ENCODE measurements at places on chromosomes 3 and 15.
A peak's percentile ranks its signal among the peaks of the same experiment; 100 is the strongest.

GRCh38 chr3:188034989-188035388 lies 119.0 kb upstream of the LPP start:
- DNase-seq: no peak

- no peak for DNase-seq
These were observed 1.7 kb downstream of the SPATA12 start for GRCh38 chr3:57062101-57062631.

GRCh38 chr3:149566292-149566975 lies 91.4 kb downstream of the WWTR1 start:
- DNase-seq: no peak

DNA sequence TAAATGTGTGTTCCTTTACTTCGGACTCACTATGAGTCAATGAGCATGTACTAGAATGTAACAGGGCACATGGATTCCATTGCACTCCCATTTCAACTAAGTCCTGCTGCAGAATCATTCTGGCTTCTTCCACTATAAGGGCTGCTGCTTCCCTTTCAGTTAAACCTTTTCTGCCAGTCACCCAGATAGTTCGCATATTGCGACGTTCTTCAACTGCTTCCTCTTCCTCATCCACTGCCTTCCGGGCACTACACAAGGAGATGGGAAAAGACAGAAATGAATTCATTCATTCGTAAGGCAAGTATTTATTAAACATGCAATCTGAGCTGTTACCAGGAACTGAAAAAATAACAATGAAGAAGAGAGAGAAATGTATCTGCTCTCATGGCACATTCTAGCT lies 55.6 kb downstream of the POLQ start:
- no peak for DNase-seq

GRCh38 chr3:14306142-14306541 lies 96.3 kb upstream of the SLC6A6 start:
- DNase-seq: no peak

- DNase-seq: no peak
These were observed 5.5 kb downstream of the ANKDD1A start for GRCh38 chr15:64917211-64917610.

GRCh38 chr3:69740103-69741021 lies 1.1 kb downstream of the MITF start:
- DNase-seq: no peak

DNA sequence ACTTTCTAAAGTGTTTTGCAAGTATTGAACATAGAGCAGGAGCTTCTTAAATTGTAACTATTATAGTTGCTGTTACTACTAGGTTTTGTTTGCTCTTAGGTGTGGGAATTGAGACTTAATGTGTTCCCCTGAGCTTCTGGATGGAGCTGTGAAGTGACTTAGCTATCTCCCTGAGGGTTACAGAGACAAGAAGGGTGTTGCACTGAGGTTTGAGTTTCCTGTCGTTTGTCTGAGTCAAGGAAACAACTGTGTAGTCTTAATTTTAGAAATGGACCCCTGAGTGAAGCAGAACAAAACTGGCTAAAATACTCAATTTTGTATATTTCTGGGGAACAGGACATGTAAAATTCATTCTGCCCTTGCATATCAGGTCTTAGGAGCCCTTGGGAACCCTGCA lies 20.4 kb downstream of the TTC21A start:
- DNase-seq: no peak

- no peak for DNase-seq
These were observed 45.4 kb downstream of the HEG1 start for GRCh38 chr3:125010393-125010792.

DNA sequence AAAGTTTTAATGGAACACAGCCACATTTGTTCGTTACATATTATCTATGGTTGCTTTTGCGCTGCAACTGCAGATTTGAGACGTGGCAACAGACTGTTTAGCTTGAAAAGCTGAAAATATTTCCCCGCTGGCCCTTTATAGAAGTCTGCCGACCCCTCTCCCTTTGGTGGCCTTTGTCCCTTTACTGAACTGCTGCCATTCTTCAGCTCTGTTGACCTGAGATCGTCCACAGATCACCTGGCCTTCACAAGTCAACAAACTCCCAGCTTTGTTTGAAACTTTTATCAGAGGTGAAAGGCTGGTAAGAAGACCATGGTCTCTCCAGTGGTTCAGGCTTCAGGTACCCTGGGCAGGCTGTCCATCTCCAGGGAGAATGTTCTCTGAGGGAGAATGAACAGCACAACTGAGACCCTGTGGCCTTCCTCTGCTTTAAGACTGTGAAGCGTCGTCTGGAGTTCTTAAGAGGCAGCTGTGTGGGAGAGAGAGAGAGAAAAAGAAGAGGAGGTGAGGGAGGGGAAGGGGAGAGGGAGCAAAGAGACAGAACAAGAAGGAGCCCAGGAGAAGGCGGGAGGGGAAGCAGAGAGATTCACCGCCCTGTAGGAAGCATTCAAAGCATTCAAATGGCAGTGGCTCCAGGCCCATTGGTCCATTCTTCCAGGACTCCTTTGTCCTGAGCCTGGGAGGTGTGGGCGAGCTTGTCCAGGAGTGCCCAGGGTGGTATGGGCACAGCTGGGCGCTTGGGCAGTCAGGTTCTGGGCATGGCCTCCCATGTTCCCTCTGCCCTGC lies 53.7 kb upstream of the INSYN1 start:
- no peak for DNase-seq

- no peak for DNase-seq
These were observed 52.4 kb downstream of the SCN10A start for GRCh38 chr3:38763569-38763968.

GRCh38 chr3:89787485-89787884 lies 680.1 kb downstream of the EPHA3 start:
- DNase-seq: no peak

GRCh38 chr15:79090487-79091203 lies at the start of gene RASGRF1:
Gene RASGRF1 (minus strand): TSS chr15:79090780. CDS start chr15:79090498, 282 bp downstream.
- DNase-seq: peak; percentile 47

DNA sequence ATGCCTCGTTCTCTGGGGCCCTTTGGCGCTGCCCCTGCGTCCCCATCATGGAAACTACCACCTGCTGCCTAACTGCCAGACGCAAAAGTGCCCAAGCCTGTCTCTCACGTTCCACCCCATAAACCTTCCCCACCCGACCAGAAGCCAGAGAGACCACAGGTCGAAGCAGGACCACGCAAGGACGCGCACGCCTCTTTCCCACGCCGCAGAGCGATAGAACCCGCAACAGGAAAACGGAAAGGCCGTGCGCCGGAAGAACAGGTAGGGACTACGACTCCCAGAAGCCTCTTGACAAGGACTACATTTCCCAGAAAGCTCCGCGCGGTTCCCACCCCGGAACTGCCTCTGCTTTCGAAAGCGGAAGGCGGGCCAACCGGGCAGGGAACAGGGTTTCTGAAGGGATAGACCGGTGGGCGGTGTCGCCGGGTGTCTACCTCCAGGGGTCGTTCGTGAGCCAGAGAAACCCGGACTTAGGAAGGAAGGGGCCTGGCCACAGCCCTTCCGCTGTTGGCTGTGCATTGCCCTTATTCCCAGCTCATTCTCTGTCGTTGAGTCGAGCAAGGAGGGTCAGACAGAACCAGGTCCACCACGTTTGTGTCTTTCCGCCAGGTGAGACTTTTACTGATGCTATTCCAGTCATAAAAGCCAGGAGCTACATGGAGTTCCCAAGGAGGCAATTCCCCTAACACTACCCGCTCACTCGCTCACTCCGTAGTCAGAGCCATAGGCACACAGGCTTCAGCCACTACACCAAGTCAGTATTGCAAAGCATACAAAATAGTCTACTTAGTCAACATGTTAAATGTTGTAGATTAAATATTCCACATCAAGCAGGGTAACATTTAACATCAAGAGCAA lies 56.6 kb upstream of the ZBTB38 start:
- DNase-seq: peak; percentile 99

GRCh38 chr3:38313263-38313662 lies 31.2 kb downstream of the SLC22A14 start:
- no peak for DNase-seq

- no peak for DNase-seq
These were observed 92.9 kb upstream of the AGBL1 start for GRCh38 chr15:85986741-85987140.

DNA sequence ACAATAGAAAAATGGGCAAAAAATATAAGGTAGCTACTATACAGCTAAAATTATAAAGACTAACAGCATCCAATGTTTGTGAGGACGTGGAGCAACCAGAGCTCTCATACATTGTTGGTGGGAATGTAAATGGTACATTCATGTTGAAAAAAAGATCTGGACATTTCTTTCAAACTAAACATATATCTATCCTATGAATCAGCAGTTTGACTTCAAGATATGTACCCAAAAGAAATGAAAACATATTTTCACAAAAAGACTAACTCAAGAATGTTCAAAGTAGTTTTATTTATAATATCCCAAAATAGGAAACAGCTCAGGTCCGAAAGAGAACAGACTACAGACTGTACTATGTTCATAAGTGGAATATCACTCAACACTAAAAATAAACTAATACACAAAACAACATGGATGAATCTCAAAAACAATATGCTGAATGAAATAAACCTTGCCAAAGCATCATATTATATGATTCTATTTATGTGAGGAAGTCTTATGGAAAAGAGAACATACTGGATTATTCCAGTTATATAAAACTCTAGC lies 8.8 kb upstream of the TTBK2 start:
- no peak for DNase-seq

All from coronary artery (tissue), 2 donors.